ENCODE measurements at places on chromosomes 16 and 17.

DNA sequence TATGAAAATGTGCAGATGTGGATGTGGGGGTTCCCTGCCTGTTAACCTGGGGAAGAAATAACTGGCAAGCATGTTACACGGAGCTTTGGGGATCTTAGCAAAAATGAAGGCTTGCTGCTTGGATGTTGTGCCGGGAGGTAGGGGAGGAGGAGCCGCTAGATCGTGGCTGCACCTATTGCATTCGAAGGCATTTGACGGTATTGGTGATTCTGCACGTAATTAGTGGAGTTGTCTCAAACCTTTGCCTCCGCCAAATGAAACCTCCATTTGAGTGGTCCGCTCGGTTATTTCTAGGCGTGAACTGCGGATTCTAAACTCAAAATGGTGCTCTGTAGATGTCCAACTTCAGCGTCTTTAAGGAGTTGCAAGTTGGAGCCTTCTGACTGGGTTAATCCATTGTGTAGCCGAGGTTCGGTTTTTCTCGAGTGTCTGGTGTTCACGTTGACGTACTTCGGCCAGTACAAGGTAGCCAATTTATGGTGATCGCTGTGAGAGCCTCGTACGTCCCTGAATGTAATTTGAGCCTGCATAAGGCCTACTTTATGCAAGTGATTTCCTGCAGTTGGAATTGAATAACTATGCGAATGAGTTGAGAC lies 1.5 kb downstream of the TNRC6C start:
- DNase-seq, result no peak

DNA sequence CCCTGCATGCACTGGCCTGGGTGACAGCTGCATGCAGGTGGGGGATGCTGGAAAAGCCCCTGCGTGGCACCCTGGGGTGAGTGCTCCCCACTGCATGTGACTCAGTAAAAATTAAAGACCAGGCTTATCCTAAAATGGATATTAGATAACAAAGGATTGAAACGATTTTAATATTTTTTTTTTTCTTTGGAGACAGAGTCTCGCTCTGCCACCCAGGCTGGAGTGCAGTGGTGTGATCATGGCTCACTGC lies 334.9 kb downstream of the C16orf95 start:
- DNase-seq, result no peak

DNA sequence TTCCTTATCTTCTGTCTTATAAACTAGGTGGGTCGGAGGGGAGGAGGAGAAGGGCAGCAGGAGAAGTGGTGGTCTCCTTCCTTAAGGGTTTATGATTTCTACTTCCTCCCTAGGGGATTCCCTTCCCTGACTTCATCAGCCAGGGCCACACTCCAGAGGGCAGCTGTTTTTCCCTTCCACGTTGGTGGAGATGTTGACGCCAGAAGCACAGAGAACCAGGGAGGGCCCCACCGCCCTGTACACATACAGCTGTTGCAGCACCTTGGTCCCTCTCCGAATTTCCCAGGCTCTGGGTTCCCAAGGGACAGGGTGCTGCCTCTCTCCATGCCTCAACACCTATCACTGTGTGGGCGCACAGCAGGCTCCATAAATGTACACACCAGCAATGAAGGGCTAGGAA lies 5.6 kb upstream of the SLC6A4 start:
- DNase-seq, result no peak

DNA sequence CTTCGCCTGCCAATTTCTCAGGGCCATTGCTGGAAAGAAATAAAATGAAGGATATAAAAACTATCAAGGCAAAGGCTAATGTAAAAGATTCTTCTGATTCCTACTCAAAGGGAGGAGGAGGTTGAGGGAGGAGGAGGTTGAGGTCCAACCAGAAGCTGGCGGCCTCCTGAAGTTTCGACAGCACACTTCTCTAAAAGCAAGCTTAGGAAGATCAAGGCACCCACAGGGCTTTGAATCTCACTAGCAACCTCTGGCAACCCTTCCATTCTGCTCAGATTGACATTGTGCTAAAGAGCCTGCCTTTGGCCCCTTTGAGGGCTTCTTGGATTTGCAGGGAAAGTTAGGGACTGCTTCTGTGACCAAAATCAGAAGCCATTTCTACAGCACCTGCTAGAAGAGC lies 81.5 kb upstream of the TNRC6C start:
- no peak for DNase-seq

- DNase-seq, result no peak
Observed at GRCh38 chr17:39579318-39580081, 28.2 kb downstream of the NEUROD2 start.

GRCh38 chr17:36937959-36938565 lies 787 bp downstream of the LHX1 start:
- no peak for DNase-seq

- DNase-seq, result no peak
Observed at GRCh38 chr17:44501866-44502375, 1.3 kb downstream of the GPATCH8 start.

DNA sequence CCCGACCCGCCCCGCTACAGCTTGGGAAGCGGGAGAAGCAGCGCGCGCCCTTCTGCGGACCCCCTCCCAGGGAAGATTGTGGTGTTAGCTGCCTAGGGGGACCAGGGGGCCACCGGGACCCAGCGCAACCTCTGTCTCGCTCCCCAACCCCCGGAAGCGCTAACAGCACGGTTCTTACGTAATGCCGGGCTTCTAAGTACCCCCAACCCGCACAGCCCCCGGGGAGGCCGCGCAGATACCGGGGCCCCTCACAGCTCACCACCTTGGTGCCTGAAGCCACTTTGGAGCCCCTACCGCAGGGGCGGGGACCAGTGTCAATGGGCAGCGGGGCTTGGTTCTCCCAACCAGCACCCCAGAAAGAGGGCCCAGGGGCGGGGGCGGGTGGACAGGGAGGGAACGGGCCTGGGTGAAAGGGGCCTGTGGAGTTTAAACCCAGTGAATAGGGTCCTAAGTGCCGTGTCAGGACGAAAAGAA lies 348 bp downstream of the MPP2 start:
- DNase-seq, result no peak

GRCh38 chr17:36939802-36940312 lies 2.6 kb downstream of the LHX1 start:
- no peak for DNase-seq

DNA sequence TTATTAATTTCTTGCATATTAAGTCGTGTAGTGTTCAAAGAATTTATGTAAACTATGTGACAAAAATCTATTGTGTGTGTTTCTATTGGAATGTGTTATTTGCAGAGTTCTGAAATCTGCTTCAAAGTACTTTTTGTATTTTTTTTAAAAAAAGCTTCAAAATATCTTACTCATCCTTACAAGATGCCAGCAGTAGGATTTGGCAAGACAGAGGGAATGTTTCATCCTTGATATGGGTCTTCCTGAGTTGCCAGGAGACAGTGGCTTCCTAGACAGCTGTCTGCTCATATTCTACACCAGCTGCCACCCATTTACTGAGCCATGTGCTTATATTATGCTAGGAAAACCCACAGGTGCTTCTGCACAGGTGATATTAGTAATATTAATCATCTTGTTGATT lies 36.4 kb downstream of the EFCAB5 start:
- DNase-seq, result no peak

GRCh38 chr17:35736236-35736635 lies 4.8 kb downstream of the RASL10B start:
- no peak for DNase-seq

DNA sequence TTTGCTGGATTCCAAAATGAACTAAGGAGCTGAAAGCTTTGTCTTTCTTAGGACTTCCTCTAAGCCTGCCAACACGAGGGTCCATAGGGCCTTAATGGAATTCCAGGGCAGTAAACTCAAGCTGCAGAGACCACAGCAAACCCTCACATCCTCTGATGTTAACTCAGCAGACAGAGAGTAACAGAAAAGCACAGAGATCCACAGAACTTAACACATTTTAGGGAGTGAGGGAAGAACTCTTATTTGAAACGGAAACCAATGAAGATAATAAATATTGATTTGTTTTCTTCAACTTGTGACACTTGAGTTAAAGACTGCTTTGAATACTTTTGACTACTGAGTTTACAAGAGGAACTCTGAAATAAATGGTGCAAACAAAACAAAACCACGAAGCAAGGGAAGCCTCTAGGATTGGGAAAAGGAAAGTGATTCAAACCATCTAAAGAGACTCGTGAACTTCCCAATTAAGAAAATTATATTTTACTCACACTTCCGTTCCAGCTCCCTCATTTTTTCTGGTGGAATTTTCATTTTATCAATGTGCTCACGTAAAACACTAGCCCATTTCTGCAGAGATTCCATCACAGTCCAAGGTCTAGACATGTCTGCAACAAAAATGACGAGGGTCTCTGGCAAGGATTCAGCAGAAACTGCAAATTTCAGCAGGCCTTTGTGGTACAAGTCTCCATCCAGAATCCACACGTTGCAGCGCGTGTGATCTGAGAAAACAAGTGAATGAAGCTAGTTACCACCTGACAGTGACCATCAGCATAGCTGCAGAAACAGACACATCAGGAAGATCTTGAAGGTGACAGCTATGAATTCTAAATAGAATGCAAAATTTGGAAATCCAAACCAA lies 9.2 kb downstream of the DYNC1LI2 start:
- DNase-seq, result no peak

DNA sequence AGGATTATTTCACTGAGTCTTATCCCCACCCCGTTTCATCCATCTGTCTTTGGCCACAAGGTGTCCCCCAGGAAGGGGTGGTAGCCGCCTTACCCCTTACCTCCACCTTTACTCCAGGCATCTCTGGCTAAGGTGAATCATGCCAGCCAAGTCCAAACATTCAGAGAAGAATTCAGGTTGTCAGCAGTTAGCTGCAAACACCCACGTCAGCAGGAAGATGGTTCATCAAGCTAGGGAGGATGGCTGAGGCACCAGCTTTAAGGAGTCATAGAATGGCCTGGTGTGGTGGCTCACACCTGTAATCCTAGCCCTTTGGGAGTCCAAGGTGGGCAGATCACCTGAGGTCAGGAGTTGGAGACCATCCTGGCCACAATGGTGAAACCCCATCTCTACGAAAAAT lies 61.0 kb downstream of the RBFOX1 start:
- DNase-seq, result no peak

GRCh38 chr16:3118204-3118790 lies 5.9 kb downstream of the ZNF205 start:
- DNase-seq, result no peak

DNA sequence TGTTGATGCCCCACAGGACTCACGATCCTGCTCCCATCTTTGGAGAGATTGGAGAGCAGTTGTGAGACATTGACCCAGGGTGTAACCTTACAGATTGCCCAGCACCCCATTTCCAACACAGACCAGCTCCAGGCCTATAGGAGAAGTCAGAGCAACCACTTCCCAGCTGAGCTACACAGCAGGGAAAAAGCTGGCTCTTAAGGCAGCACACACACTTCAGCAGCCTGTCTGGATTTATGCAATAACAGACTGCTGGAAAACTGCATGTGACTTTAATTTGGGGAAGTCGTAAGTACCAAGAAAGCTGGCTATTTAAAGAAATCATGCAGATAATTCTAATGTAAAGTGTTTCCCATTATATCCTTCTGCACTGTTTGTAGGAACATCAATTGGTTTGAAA lies 30.8 kb downstream of the NOG start:
- DNase-seq, result no peak

- DNase-seq, result no peak
Observed at GRCh38 chr16:52976539-52977167, 76.0 kb downstream of the CHD9NB start.

GRCh38 chr16:58226790-58227189 lies 28.9 kb upstream of the CSNK2A2 start:
- no peak for DNase-seq

GRCh38 chr16:20026361-20027072 lies 47.2 kb downstream of the GPR139 start:
- no peak for DNase-seq

DNA sequence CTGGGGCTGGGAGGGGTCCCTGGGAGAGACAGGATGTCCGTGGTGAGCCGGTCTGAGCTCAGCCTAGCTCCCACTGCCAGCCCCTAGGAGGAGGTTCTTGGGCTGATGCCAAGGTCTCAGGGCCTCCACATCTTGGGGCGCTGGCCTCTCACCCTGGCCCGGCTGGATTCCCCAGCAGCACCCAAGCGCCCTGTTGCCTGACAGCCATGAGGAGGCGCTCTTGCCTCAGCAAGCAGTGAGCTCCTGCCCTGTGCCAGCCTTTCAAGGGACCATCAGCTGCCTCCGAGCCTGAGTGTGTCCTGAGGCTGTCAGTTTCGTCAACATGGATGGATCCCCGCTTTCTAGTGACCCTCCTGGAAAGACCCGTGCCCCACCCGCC lies 234.9 kb upstream of the CIBAR2 start:
- no peak for DNase-seq

DNA sequence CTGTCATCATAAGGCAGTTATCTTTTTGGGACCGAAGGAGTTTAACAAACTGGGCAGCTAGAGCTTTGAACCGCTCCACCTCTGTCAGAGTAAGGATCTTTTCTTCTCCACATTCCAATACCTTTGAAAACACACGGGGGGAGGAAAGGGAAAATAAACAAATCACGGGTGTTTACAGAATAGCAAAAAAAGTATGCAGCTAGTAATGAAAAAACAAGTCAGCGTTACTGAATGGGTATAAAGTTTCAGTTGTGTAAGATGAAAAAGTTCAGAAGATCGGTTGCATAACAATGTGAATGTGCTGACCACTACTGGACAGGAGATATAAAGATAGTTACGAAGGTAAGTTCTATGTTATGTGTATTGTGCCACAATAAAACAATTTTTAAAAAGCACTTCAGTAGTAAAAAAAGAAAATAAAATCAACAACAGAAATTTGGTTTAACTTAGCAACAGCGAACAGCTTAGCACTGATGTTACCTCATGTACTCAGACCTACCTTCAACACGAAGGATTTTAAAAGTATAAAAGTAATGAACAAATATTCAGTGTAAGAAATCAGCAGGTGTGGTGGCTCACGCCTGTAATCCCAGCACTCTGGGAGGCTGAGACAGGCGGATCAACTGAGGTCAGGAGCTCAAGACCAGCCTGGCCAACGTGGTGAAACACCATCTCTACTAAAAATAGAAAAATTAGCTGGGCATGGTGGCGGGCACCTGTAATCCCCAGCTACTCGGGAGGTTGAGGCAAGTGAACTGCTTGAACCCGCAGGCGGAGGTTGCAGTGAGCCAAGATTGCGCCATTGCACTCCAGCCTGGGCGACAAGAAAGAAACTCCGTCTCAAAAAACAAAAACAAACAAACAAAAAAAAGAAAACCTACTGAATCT lies 34.3 kb downstream of the MARF1 start:
- DNase-seq, result no peak

DNA sequence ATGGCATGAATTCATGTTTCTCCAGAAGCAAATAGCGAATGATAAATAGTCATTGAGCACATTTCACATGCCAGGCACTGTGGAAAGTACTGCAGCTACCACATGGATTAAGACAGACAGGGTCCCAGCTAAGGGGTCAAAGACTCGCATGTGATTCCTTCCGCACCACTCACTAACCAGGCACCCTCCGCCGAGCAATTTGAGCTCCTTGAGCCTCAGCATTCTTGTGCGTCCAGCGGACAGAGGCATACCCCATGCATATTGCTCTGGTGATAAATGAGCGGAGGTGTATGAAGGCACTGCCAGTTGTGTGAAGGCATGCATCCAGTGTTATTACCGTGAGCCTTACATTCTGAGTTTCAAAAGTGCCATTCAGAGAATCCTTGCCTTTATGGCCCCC lies 358.7 kb downstream of the HS3ST4 start:
- DNase-seq, result no peak

Measured in activated CD8-positive, alpha-beta memory T cell treated with anti-CD3 and anti-CD28 coated beads for 4 hours (primary cell).